ENCODE measurements at places on chromosomes 7 and 10.

GRCh38 chr7:122310119-122311021 lies 5.8 kb upstream of the FEZF1 start:
- DNase-seq: peak; percentile 42

GRCh38 chr7:67854221-67855178 lies 857.9 kb downstream of the TYW1 start:
- no peak for DNase-seq

DNA sequence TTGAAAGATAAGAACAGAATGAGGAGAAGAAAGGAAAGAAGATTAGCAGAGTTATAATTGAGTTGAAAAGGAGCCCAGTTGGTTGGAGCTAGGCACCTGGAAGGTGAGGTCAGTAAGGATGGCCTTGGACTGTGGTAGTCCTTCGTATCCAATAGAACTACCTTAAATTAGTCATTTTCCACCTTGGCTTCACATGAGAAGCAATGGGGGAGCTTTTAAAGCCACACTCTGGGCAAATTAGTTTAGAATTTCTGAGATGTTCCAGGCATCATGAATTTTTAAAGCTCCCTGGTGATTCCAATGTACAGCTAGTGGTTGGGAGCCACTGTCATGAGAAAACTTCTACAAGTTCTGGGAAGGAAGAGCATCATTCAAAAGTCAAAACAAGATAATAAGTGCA lies 27.3 kb upstream of the CYP3A5 start:
- DNase-seq: peak; percentile 26

DNA sequence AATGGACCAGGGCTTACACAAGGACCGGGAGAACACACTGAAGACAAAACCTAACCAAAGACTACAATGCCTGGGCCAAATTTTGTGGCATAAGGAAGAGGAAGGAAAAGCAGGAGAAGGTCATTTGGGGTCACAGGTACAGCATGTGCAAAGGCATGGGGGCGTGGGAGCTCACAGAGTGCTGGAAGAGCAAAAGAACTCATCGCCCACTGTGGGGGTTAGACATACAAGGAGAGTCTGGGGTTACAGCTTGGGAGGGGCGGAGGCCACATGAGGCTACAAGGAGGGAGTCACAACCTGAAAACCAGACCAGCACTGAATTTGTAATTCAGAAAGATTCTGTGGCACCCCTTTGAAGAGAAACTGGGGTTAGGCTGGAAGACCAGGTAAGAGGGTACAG lies 9.7 kb downstream of the PUS7 start:
- no peak for DNase-seq

GRCh38 chr10:75547391-75548298 lies 116.2 kb downstream of the LRMDA start:
- DNase-seq: peak; percentile 61

DNA sequence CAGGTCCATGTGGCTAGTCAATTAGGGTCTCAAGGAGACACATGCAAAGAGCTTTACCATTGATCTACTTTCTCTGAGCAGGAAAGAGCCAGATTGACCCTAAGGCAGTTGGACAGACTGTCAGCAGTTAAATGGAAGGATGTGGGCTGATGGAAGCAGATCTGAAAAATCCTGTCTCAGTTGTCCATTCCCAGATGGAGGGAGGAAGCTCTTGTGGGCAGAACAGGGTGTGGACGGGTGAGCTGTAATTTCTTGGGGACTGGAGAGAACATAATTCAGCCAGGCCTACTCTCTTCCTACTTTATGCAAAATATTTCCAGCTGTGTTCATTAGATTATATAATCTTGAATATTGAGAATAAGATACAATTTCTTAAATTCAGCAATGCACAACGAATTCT lies 163.6 kb downstream of the GNAT3 start:
- no peak for DNase-seq

GRCh38 chr7:118312966-118313365 lies 88.5 kb downstream of the ANKRD7 start:
- no peak for DNase-seq

- DNase-seq: no peak
Measured at GRCh38 chr7:91899563-91899962, 19.1 kb upstream of the MTERF1 start.

DNA sequence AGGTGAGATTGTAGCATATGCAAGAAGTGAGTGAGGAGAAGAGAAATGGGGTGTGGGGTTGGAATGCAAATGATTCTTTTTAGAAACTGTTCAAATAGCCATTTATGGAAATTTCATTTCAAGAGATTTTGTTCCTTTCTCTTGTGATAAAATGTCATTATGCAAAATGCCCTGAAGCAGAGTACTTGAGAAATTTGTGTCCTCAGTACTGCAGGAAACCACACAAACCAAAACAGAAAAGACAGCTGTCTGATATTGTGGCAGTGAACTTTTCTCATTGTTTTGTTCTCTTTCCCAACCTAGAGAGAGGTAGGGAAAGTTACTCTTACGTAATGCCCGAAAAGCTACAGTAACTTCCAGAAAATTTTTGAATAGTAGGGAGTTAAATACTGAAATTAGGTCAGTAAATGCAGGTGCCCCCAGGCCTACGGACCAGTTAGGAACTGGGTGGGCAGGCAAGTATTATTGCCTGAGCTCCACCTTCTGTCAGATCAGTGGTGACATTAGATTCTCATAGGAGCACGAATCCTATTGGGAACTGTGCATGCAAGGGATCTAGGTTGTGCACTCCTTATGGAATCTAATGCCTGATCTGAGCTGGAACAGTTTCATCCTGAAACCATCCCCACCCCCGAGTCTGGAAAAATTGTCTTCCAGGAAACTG lies 34.0 kb downstream of the DLD start:
- DNase-seq: no peak

GRCh38 chr10:13665516-13666262 lies 78.9 kb downstream of the PRPF18 start:
- DNase-seq: no peak

DNA sequence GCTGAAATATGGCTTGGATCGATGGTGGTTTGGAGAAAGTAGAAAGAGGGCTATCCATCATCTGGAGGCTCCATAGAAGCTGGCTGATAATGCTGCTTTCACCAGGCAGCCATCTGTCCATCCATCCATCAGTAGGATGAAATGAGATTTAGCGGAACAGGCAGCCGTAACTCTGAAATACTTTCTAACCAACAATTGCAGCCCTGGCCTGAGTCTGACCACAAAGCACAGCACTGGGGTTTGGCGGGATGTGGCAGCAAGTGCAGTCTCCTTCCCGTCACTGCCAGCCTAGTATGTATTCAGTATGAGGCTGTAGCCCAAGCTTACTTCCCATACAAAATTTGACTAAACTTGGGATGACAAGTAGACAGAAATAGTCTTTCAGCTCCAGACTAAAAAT lies 38.0 kb downstream of the R3HCC1L start:
- DNase-seq: no peak

DNA sequence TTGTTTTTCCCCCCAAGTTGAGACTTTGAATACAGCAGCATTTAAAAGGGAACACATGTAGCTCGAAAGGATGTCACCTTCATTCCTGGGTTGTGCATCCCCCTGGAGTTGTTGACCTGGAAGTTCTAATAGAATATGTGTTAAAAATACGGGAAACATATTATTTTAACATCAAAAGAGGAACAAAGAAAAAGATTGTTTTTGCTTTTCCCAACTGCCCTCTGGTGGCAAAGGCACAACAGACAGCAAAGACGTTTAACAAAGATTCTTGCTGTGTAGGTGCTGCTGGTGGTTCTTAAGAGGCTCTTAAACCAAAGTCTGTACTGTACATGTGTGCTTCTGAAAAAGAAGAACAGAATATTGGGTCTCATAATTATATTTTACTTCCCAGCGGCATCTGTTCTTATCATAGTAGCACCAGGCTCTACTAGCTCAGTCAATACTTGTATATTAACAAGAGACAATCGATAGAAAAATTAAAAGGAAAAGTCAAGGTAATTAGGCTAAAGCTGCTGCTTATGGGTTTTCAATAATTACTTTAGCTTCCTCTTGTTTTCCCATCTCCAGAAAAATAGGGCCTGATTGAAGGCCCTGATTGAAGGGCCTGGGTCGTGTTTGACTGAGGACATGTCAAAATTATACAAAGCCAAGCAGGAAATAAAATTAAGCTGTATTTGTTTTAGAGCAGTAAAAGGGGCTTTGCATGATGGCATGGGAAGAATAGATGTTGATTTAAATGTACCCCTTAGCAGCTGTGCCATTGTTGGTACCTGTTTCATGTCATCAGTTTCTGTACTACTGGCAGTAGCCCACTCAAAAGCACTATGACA lies 384.2 kb upstream of the LRGUK start:
- DNase-seq: peak; percentile 74

GRCh38 chr10:20888620-20889330 lies 8.3 kb downstream of the NEBL start:
- peak; percentile 63 for DNase-seq
